ENCODE measurements at places on chromosomes 3 and 15.

- DNase-seq = peak; percentile 87
Observed at GRCh38 chr3:128794770-128795649, 69.0 kb downstream of the RAB7A start.

- no peak for DNase-seq
Observed at GRCh38 chr3:113898892-113899291, 48.9 kb upstream of the ZDHHC23 start.

DNA sequence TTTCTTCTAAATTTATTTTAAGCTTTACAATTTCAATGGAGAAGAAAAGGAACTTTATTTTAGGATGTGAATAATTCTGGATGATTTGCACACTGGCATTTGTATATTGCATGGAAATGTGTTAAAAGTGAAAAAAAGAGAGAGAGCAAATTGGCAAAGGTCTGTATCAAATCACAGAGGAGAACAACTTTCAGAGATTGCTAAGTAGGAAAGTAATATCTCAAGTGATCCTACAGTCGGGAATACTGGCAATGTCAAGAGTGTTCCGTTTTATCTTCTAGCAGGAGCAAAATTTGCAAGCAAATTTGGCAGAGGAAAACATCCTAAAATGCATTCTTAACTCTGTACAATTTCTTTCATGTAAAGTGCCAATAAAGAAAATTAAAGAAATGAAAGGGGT, 97.1 kb upstream of the TMC3 start:
- DNase-seq = no peak

- DNase-seq = no peak
Observed at GRCh38 chr3:126365351-126366277, 8.4 kb upstream of the KLF15 start.

DNA sequence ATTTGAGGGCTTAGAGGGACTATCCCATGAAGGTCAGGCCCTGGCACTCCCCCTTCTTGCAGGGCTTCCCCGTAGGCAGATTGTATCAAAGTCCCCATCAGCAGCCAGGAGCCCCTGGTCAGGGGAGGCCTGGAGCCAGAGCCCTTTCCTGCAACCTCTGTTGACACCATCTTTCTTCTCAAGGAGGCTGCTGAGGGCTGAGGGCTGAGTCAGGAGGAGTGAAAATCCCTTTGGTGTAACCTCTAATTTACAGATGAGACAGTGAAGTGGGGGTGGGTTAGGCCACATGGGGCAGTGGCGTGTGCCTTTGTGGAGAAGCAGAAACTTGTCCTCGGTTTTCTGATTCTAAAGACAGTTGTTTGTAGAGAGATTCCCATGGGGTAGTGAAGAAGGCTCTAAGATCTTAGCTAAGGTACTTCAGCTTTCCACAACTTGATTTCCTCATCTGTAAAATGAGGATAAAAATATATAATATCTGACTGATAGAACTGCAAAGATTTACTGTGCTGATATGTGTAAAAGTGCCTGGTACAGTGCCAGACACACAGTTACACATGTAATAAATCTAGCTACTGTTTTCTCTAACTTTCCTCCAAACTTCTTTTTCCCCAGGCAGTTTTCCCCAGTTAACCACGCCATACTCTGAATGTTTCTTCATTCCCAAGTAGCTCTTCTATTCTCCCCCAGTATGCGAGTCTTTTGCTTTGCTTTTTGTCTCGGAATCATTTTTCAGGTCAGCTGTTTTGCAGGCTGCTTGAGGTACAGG, 249.4 kb upstream of the TPM1 start:
- DNase-seq = no peak

- DNase-seq = no peak
Observed at GRCh38 chr3:63674586-63674985, 22.1 kb downstream of the SNTN start.

- DNase-seq = no peak
Observed at GRCh38 chr3:192422997-192423342, 304.4 kb downstream of the FGF12 start.

GRCh38 chr3:37041546-37042195, 48.4 kb downstream of the MLH1 start:
- DNase-seq = no peak

GRCh38 chr3:117836296-117836695, 1126.7 kb downstream of the TUSC7 start:
- no peak for DNase-seq

- no peak for DNase-seq
Observed at GRCh38 chr3:13249664-13250390, 170.3 kb downstream of the NUP210 start.

GRCh38 chr3:72950801-72951200, 45.8 kb upstream of the PPP4R2 start:
- no peak for DNase-seq

- DNase-seq = no peak
Observed at GRCh38 chr3:102206511-102207031, 228.2 kb upstream of the ZPLD1 start.

DNA sequence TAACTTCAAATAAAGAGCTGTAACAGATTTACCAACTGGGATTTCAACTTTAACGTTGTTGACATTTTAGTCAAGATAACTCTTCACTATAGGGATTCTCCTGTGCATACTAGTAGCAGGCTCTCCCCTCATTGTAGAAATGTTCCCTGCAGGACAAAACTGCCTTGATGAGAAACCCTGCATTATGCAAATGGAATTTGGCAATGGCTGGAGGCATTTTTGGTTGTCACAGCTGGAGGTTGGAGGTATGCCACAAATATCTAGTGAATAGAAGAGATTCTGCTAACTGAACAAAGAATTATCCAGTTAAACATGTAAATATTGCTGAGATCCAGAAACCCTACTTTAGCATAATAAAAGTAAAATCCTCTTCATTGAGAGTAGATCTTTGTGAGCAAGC, 928.8 kb upstream of the ALCAM start:
- DNase-seq = no peak

DNA sequence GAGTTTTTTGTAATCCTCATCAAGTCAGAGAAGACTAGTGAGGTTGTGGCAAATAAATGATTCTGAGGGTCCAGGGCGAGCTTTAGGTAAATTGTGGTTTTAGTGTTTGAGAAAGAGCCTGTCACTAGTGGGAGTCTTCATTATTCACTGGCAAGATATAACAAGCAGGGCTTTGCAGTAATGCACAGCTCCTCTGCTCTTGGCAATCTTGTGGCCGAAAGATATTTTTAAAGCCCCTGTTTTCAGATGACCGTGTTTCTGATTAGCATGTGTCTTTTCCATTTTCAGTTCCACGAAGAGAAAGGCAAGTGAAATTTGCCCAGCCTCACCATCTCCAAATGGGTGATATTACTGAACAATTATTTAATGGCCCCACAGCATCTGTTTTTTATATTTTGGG, 154.0 kb upstream of the BCL6 start:
- DNase-seq = no peak

GRCh38 chr3:99641982-99642381, 3.6 kb downstream of the COL8A1 start:
- DNase-seq = no peak

DNA sequence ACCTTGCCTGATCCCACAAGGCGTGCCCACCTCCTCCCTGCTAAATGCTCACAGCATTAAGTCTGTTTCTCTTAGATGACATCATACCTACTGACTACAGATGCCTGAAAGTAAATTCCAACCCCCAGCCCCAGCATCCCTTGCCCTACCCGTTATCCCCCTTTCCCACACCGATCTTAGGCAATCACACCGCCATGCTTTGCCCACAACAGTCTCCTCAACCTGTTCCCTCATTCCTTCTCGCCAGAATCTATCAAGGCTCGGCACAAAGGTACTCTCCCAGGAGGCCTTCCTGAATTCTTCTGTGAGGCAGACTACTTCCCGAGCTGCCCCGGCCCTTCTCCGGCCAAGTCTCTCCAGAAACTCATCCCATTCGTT, 789 bp upstream of the SEC61A1 start:
- no peak for DNase-seq

GRCh38 chr3:63967675-63968611, 55.4 kb downstream of the PSMD6 start:
- peak; percentile 55 for DNase-seq

GRCh38 chr3:175207361-175207760, 348.2 kb downstream of the NAALADL2 start:
- no peak for DNase-seq

All from activated CD4-positive, alpha-beta T cell treated with anti-CD3 and anti-CD28 coated beads, Interleukin-2, Interleukin-6, amounts not matched to agents 100 ng/mL and 50 ng/mL, durations not matched to agents 16 hours and 8 hours (primary cell).